ENCODE measurements at places on chromosomes 16 and 17.
A peak's percentile ranks its signal among the peaks of the same experiment; 100 is the strongest.

GRCh38 chr17:33716957-33717356 is 423.9 kb upstream of the ASIC2 start:
- DNase-seq = no peak

GRCh38 chr16:16131659-16132058 is 91.6 kb downstream of the ABCC6 start:
- no peak for DNase-seq

GRCh38 chr17:69170377-69170776 is 28.7 kb upstream of the ABCA6 start:
- DNase-seq = no peak

DNA sequence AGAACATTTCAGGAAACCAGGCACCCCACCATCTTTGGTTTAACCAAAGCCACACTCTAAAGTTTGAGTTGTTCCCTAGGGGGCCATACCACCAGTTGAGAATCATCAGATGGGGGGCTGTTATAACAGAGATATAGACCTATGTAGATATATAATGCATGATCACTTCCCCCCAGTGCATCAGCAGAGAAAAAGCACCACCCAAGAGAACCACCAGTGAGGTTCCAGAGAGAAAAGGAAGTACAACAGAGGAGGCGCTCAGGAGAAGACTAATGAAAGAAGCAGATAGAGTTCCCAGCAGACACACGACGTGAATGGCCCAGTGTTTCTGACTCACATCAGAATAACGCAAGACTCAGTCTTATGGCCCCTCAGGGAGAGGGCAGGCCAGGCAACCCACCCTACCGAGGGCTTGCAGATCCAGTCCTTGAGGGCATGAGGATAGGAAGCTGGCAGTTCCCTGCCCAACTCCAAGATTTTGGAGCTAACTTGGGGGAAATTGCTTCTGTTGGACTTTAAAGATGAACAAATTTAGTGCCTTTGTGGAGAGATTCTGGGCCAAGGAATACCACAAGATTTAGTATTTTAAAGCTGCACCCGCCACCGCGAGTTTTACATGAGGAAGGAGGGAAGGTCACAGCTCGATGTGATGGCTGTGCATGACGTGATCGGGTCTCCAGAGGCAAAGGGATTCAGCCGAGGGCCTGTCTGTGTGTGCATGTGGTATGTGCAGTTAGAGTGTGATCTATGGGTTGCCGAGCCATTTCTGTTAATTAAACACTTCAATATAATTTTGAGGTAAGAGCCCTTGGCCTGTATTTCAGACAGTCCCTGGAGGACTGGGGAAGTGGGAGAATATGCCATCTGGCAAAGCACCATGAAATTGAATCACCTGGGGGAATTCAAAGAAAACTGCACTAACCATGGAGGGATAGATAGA is 53.1 kb downstream of the AIPL1 start:
- no peak for DNase-seq

- no peak for DNase-seq
Measured at GRCh38 chr17:17018612-17019429, 23.4 kb upstream of the MPRIP start.

DNA sequence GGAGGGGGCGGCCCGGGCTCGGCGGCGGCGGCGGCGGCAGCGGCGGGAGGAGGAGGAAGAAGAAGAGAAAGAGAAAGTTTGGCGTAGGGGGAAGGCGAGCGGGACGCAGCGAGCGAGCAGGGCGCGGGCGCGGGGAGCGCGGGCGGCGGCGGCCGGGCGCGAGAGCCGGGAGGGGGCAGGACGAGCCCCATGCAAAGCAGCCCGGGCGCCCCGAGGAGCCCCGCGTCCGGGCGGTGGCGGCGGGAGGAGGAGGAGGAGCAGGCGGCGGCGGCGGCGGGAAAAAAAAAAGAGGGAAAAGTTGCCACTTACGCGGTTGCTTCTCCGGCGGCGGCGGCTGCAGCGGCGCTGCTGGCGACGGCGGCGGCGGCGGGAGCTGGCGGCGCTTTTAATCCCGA is 10.3 kb upstream of the ZFHX3 start:
- peak; percentile 21 for DNase-seq

DNA sequence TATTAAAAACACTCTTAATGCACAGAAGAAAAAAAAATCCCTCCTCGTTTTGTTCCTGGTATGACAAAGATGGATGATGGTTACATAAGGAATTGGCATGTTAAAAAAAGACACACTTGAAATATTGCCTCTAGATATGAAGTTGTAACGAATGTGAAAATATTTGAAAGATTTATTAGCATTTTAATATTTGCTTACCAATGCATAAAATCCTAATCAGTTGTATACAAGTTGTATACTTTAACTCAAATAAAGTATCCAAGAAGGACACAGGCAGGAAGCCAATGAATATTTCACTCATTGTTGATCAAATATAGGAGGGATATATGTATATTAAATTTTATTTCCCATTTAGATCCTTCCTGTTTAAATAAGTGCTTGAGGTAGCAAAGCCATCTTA is 850.8 kb upstream of the RBFOX1 start:
- DNase-seq = no peak

- DNase-seq = no peak
Measured at GRCh38 chr17:41475421-41475820, 5.5 kb downstream of the KRT35 start.
